ENCODE measurements at places on chromosomes 16 and 17. TPM values are rescaled to one million over a fixed set of nuclear protein-coding genes. Genes with fewer than 3 reads are reported as not detected.

DNA sequence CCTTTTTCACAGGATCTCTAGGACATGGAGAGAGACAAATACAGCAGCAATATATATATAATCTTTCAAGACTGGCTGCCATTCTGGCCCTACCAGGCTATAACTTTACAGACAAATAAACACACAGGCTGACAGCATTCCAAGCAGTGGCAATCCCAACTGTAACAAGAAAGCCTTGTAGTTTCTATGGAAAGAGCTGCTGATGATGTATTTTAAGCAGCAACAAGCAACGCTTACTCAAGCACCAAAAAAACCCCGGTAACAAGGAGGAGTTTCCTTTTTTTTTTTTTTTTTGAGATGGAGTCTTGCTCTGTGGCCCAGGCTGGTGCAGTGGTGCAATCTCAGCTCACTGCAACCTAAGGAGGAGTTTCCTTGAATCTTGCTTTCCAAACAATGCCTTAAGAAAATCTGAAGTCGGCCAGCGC, 23.2 kb downstream of the LSM12 start:
- no peak for DNase-seq

The ITGA2B gene
- total RNA-seq = 5.9 TPM

The HOXB4 gene
- total RNA-seq = 3.9 TPM

DNA sequence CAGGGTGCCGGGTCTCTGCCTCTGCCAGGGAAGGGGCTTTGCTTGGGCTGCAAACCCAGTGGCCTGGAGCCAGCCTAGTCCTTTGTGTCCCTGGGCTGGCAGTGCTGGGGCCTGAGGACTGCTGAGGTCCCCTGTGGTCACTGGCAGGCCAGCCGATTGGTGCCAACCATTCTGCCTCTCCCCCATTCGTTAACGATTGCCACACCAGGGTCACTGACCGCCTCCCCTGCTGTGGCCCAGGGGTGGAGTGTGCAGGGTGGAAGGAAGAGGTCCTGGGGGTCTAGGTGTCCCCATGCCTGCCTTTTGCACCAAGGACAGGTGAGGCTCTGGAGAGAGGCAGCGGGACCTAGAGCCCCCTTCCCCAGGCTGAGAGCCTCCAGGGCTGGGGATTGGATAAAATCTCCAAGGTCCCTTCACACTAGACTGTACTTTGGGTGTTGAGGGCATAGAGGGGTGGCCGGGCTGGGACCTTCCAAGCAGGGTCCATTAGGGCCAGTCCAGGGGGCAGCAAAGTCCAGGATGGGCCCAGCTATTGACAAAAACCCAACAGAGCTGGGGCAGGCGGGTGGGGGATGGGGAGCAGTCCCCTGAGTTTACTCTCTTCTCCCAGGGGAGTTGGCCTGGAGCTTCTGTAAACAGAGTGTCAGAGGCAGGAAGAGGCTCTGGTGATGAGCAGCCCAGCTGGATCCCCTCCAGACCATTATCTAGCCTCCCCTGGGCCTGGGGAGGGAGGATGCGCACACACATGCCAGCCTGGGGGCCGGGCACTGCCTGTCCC, 1.1 kb downstream of the VASN start:
- DNase-seq = no peak

GRCh38 chr16:56869513-56870275, 4.7 kb downstream of the SLC12A3 start:
- DNase-seq = peak; percentile 70

DNA sequence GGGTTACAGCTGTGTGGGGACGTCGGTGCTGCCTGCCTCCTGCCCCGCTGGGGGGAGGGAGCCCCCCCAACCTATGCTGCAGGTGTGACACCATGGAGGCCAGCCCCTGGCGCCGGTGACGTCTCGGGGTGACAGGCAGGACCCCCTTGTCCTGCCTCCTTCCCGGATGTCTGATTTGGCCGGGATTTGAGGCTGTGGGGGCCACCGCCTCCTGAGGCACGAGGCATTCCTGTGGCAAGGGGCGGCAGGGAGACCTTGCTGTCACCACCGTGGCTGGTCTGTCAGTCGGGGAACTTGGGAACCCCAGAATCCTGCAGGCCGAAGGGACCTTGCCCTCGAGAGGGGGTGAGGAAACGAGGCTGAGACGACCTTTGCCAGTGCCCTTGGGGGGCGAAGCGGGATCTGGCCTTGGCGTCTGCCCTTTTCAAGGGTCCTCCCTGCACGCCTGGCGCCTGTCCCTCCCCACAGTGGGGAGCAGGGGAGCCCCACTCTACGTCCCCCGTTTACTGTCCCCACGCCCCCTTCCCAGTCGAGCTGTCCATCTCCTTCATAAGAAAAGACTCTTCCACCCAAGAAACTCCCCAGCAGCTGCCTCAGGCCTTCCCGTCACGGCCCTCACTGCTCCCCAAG, 74.4 kb downstream of the METRNL start:
- DNase-seq = no peak

- DNase-seq = peak; percentile 27
Observed at GRCh38 chr16:74868501-74868900, 93.9 kb upstream of the FA2H start.

GRCh38 chr16:81554979-81555378, 110.4 kb downstream of the CMIP start:
- no peak for DNase-seq
